DMS 273 treated with DMSO at 0.1 percent for 48 hours (cell line): ENCODE measurements at places on chromosomes 1 and 21.

- DNase-seq = no peak
Observed at GRCh38 chr1:114427612-114428011, 83.4 kb downstream of the TRIM33 start.

- no peak for DNase-seq
Observed at GRCh38 chr1:32725615-32725982, 23.0 kb upstream of the SYNC start.

DNA sequence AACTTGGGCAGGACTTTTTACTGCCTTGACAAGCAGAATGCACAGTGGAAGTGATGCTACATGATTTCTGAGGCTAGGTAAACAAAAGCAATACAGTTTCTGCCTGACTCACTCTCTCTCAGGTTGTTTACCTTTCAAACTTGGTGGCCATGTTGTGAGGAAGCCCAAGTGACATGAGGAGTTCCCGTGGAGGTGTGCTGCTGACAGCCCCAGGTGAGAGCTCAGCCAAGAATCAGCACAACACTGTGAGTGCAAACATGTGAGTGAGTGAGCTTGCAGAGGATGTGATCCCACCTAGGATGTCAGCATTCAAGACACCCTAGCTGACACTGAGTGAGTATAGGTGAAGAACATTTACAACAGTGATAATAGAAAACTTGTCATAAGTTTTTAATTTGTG is 71.1 kb upstream of the IFNAR2 start:
- DNase-seq = no peak

DNA sequence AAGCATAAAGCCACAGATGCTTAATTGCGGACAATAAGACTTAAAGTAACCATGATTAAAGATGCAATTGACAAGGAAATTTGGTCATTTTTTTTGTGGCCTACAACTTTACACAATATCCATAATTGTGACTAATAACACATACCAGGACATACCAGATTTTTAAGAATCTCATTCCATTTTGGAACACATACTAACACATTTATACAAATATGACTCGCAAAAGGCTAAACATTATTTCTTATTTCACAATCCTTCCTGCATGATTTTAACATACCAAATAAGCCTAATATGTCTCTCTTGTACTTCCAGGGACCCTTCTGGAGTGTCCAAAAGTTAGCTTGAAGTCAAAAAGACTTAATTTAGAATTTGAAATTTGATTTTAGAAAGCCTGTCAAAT is 48.8 kb downstream of the DR1 start:
- no peak for DNase-seq
